ENCODE measurements at places on chromosomes 7 and 10.
A peak's percentile ranks its signal among the peaks of the same experiment; 100 is the strongest.

- DNase-seq: no peak
Observed at GRCh38 chr10:43173120-43173519, 34.9 kb downstream of the CSGALNACT2 start.

DNA sequence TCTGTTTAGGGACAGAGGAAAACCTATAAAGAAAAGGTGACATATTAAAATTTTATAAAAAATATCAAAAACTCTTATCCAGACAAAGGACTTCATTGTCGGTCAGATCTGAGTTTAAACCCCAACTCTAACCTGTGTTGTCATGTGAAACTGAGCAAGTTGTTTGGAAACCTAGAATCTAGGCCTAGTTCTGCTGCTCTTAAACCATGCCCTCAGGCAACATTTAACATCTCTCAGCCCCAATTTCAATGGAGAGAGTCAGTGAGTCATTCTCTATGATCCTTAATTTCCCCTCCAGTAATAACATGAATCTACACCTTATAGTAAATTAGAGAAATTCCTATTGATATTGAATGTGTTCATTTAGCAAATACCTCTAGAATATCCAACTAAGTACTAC, 192.3 kb downstream of the IMMP2L start:
- DNase-seq: no peak

DNA sequence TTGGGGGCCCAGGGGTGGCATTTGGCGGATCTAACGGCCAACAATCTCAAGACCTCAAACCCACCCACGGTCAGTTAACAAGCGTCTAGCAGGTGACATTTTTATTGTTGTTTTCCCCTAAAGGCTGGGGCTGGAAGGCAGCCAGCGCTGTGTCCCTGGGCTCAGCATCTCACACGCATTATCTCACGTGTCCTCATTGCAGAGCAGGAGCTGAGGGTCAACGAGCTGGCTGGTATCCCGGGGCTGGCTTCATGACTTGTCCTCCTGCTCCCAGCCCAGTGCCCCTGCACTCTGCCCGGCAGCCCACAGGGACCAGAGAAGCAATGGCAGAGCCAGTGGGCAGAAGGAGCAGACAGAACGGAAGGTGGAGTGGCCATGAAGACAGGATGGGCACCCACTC, 54.4 kb upstream of the TMEM273 start:
- no peak for DNase-seq

DNA sequence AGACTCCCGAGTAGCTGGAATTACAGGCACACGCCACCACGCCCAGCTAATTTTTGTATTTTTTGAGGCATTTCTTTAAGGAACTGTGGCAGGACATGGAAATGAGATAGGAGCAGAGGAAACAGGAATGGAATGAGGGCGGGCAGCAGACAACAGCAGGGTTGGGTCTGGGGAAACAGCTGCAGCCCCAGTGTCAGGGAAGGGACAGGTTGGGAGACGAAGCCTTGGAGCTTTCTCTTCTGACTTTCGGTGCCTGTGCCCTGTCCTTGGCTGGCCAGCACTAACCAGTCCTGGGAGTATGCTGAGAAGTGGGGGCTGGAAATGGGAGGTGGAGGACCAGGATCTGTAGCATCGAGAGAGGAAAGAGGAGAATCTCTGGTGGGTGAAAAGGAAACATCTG, 47.4 kb downstream of the ATOH7 start:
- no peak for DNase-seq

GRCh38 chr10:68955355-68955831, 577 bp upstream of the DDX21 start:
- peak; percentile 54 for DNase-seq

- no peak for DNase-seq
Observed at GRCh38 chr10:29615195-29615594, 19.6 kb downstream of the SVIL start.

DNA sequence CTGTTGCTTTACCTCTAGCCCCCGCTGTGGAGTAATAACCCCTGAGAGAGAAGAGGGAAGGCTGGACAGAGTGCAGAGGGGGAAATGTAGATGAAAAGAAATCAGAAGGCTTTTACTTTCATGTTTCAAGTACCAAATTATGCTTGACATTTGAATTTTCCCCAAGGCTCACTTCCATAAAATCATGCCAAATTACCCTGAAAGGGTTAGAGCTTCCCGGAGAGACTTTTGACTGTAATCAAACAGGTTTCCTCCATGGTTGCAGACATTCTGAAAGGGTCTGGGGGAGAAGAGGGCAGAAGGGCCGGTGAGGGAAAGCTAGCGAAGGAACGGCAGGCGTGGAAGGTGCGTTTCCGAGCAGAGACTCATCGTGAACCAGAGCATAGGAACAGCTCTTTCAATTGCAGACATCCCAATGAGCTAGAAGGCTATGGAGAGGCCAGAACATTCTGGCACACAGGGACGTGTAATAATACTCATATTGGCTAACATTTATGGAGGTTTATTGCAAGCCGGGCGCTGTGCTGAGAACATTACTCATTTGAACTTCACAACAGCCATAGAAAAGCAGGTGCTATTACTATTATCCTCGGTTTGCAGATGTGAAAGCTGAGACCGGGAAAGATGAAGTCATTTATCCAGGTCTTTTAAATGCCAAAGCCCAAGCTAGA, 620.8 kb upstream of the AUTS2 start:
- no peak for DNase-seq

GRCh38 chr10:125533866-125534265, 149.1 kb downstream of the TEX36 start:
- DNase-seq: no peak

GRCh38 chr7:66205741-66206090, 582 bp downstream of the TPST1 start:
- DNase-seq: peak; percentile 54

DNA sequence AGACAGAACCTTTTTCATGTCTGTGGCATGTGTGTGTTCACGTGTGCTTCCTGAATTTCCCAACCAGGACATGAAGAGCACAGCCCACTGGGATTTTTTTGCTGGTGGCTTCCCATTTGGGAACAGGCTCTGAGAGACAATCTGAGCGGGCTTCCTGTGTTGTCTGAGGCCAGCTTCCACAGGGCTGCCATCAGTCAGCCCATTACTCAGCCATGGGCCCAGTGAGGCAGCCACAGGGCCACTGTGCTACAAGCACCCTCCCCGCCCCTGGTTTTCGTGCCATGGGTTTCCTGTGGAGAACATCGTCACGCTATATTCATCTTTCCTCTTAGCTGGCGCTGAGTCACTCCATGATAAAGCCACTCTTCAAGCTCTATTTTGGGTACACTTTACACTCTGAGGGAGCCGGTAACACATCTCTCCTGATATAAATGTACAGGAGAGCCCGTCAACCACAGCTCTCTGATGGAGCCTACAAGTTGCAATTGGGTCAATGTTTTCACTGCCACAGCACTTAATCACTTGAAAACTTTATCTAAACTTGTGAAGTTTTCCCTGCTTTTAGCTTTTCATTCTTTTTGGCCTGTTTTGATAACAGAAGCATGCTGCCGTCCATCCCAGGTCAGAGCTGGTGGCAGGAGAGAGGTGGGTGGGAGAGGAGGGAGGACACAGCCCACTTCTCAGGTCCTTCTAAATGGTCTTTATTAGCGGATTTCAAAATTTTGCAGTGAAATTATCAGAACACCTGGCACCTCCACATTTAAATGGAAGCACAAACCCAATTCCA, 96.9 kb downstream of the HIPK2 start:
- no peak for DNase-seq

DNA sequence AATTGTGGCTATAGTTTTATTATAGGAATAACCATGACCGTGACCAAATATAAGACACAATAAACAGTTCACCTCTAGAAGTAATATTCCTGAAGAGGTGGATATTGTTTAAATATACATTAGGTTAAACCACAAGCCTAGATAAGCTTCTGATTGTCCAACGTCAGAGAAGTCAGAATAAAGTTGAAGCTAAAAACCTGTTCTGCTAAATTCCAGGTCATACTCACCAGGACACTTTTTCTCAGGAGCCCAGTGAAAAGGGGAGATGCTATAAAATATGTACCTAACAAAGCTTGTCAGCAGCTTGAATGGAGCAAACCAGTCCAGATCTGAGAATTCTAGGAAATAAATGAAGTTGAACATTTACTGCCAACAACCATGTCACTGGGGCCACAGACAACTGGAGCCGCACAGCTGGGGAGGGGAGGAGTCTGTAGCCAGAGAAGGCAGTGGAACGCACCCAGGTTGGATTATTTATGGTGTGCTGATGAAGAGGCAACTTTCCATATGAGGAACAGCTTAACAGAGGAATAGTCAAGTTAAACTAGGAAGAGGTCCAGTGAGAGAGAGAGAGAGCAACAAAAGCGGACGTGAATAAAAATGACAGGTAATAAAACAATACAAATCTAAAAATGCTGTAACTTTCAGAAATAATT, 191.1 kb downstream of the ZNF438 start:
- no peak for DNase-seq

GRCh38 chr10:123885406-123886170, 6.0 kb downstream of the CPXM2 start:
- DNase-seq: no peak

DNA sequence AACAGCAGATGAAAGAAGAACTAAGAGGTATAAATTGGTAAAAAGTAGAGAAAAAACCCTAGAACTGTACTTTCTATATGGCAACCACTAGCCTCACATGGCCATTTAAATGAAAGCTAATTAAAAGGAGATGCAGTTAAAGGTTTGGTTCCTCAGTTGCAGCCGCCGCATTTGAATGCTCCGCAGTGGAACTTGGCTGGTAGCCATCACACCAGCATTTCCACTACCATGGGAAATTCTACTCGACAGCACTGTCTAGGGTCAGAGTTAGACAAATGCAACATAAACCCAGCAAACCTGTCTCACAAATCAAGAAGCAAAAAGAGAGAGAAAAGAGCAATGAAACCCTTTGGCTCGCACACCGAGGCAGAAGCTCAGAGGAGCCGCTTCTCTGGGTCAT, 29.7 kb downstream of the VIPR2 start:
- no peak for DNase-seq

GRCh38 chr10:131853610-131853964, 47.2 kb upstream of the PPP2R2D start:
- DNase-seq: no peak

- DNase-seq: no peak
Observed at GRCh38 chr7:151174246-151175046, 7.0 kb upstream of the GBX1 start.

DNA sequence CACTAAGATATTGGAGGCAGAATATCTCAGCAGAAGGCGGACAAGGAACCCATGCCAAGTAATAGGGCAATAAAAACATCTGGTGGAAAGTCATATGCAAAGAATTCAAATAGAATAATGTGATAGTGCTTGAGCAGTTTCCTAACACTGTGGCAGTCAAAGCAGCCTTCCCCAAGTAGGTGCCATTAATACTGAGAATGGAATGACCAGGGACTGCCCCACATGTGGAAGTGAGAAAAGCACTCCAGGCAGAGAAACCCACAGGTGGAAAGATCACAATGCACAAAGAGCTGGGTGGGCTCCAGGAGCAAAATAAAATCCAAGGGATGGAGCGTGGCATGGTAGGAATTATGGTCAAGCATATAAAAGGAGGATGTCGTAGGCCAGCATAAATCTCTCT, 64.4 kb upstream of the NME8 start:
- no peak for DNase-seq

- DNase-seq: no peak
Observed at GRCh38 chr10:86662186-86663045, 5.9 kb upstream of the LDB3 start.

GRCh38 chr10:127999297-128000129, 92.6 kb downstream of the PTPRE start:
- DNase-seq: peak; percentile 21

- no peak for DNase-seq
Observed at GRCh38 chr7:134900166-134900982, 85.9 kb upstream of the AGBL3 start.

DNA sequence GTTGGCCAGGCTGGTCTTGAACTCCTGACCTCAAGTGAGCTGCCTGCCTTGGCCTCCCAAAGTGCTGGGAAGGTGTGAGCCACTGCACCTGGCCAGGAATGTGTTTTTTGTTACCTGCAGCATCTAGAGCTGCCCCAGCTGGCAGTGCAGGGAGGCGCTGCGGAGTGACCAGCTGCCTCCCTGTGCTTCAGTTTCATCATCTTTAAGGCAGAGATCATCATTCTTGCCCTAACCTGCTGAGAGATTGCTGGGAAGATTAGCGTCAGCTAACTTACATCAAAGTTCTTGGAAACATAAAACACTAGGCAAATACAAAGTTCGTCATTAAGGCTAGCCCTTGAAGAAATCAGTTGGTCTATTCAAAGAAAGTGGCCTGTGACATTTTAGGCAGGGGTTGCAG, 2.3 kb downstream of the ZNF282 start:
- no peak for DNase-seq

GRCh38 chr10:62816076-62816330, 163 bp downstream of the EGR2 start:
- DNase-seq: no peak
